Cerebellum (tissue), 4 donors: ENCODE measurements at places on chromosomes 6 and 20. TPM values are rescaled to one million over a fixed set of nuclear protein-coding genes. Genes with fewer than 3 reads are reported as not detected.

LST1 gene
- 0.73 TPM for total RNA-seq

ZBTB12 gene
- total RNA-seq, result 22.2 TPM

DNAAF9 gene
- total RNA-seq, result 41.5 TPM

APOBEC2 gene
- not detected for total RNA-seq

ZNF831 gene
- total RNA-seq, result not detected

SYNDIG1 gene
- total RNA-seq, result 12.4 TPM

CFB gene
- 2.2 TPM for total RNA-seq

ADGRF1 gene
- total RNA-seq, result under 0.01 TPM

DEFB128 gene
- not detected for total RNA-seq

ANKEF1 gene
- 3.5 TPM for total RNA-seq

CNBD2 gene
- 5.2 TPM for total RNA-seq

DNA sequence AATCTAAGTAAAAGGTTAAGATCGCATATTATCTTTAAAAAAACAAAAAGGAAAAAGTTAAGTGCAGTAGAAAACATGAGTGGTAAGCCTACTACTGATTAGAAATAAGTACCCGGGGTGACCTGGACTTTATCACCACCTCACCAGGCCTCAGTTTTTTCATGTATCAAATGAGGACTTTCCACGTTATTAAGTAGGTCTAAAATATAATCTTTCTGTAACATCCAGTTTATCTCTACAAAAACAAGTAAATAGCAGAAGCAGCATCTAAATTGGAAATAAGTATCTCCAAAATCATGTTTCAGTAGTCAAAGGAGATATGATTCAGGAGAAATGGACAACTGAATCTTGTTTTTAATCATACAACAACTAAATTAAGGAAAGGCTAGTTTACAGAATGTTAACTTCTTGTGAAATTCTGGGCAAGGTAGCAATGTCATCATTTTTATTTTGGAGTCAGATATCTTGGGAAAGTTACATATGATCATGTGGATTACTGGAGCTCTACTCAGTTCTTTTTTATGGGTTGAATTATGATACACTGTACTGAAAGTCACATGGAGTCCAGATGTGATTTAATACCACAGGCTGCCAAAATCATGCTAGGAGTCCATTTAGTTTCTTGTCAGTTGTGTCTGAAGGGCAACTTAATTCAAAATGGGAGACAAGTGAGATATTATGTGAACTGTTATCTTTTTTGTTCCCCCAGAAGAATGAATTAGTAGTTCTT is 114.7 kb upstream of the PRL start:
- no peak for DNase-seq

GRCh38 chr6:38279963-38280588 is 359.7 kb downstream of the BTBD9 start:
- no peak for DNase-seq

DNA sequence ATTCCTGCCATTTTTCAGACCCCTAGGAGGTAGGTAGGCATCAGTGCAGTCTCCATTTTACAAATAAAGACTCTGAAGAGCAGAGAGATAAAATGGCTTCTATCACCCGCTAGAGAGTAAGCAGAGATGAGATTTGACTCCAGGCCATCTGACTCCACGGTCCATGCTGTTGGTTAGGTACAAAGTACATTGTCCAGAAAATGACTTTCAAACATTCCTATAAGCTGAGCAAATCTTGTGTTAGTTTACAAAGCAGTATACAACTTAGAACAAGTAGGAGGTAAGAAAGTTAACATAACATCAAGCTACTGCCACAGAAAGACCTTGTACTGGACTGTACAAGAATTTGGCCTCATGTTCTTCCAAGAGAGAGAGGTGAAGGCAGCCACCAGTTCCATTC is 14.9 kb downstream of the BTN1A1 start:
- DNase-seq, result no peak

- DNase-seq, result no peak
Observed at GRCh38 chr20:62376112-62377063, 9.3 kb upstream of the LAMA5 start.

DNA sequence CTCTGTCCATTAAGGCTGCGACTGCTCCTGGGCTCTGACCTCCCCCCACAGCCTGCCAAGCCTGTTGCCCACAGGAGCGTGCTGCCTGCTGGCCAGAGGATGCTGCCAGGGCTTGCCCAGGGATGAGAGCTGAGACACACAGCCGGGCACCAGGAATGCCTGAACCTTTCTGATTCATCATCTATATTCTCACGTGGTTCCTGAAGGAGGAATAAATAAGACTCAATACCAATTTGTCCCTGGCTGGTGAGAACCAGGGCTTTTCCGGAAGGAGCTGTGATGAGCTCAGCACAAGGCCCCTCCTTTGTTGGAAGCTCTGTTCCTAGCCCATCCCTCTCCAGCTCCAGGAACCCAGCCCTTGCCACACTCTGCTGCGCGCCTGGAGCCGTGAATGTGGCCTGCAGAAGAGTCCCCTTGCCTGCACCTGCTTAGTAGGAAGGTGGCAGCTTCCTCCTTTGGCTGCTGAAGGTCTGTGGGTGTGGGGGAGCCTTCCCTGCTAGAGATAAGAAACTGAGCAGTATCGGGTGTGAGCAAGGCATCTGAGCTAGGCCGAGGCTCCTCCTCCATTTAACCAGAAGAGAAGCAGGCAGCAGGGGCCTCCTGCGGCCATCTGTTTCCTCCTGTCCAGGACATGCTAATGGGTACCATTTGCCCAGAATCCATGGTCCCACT is 37.9 kb downstream of the SYNDIG1 start:
- peak; percentile 56 for DNase-seq

DNA sequence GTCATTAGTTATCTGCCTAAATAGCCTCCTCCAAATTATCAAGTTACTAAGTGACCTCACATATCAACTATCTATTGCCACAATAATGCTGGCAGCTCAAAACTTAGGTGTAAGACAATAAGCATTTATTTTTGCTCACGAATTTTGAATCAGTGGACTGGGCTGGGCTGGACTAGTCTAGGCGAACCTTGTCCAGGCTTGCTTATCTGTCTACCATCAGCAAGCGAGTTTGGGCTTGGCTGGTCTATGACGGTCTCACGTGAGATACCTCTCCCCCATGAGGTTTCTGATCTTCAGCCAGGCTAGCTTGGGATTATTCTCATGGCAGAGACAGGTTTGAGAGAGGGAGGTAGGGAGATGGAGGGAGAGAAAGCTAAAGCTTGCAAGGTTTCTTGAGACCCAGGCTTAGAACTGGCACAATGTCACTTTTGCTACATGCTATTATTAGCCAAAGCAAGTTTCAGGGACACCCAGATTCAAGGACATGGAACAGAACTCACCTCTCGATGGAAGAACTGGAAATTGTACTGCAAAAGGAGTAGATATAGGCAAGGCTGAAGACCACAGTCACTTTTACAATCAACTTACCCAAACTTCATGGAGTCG is 80.9 kb downstream of the WASF1 start:
- DNase-seq, result no peak

- DNase-seq, result no peak
Observed at GRCh38 chr6:71419217-71420094, 130.8 kb downstream of the OGFRL1 start.

DNA sequence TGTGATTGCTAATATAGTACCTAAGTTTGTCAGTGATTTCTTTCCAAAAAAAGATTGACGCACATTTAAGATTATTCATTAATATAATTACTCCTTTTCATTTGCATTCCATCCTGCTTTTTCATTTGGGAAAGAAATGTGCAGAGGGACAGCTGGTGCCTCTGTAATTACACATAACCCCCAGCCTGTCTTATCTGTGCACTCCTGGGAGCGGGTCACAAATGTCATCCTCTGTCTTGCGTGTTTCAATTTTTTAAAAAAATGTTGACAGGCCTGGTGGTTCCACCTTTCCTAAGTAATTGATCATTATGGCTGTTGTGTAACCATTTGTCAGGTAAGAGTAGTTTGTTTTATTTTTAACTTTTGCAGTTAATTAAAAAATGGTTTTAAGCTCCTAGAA is 92.7 kb downstream of the SLX4IP start:
- DNase-seq, result no peak

GRCh38 chr6:160050022-160050421 is 71.6 kb upstream of the SLC22A1 start:
- no peak for DNase-seq

DNA sequence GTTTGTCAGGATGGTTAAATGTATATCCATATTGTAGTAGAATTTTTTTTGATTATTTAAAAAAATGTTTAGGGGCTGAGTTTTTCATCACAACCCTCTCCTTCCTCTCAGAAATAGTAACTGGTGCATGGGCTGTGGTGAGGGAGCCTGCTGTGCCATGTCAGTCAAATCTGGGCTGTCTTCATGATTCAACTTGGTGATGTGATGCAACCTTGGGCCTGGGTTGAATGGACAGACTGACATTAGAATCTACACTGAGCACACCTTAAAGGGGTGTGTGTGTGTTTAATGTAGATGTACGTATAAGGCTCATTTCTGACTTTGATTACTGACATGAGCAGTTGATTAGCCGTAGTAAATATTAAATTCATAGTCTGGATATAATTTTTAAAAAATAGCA is 3.7 kb downstream of the TJAP1 start:
- DNase-seq, result no peak

DNA sequence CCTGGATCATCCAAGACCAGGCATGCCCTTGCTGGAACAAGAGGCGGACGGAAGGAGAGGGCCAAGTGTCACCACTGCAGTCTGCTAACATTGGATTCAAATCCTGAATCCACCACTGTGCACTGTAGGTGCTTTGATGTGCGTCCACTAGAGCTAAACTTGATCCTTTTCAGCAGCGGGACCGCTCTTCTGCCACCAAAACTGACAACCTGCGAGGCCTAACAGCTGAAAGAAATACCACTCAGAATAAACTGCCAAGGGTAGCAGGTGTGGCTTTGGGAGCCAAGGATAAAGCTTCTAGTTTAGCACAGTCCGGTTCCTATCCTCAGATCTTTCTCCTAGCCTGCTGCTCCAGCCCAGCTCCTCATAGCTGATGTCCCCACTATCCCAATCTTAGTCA is 108.0 kb downstream of the ATXN1 start:
- DNase-seq, result no peak

DNA sequence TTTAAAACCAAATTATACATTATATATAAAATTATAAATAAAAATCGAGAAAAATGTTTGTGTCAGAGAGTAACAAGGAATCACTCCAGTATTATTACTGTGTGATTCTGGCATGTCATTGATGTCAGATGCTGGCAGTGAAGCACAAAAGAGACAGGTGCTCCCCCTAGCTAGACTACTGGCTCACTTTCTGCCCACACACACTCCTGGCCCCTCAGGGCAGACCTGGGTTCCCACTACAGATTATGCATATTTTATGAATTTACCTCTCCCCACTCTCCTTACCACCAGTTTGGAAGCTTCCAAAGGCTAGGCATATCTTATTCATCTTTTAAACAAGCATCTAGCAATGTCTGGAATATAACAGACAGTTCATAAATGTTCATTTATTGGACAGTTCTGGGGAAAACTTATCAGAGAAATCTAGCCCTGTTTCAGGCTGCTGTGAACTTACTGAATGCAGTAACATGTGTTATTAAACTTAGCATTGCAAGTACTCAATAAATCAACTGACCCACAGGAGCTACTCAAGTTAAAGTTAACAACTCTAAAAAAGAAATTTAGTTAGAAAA is 12.8 kb downstream of the SNX3 start:
- no peak for DNase-seq

GRCh38 chr6:167791780-167792478 is 34.8 kb upstream of the AFDN start:
- no peak for DNase-seq

GRCh38 chr6:15882915-15883314 is 220.1 kb upstream of the DTNBP1 start:
- DNase-seq, result no peak

GRCh38 chr20:47576516-47577033 is 74.9 kb downstream of the NCOA3 start:
- DNase-seq, result peak; percentile 8

DNA sequence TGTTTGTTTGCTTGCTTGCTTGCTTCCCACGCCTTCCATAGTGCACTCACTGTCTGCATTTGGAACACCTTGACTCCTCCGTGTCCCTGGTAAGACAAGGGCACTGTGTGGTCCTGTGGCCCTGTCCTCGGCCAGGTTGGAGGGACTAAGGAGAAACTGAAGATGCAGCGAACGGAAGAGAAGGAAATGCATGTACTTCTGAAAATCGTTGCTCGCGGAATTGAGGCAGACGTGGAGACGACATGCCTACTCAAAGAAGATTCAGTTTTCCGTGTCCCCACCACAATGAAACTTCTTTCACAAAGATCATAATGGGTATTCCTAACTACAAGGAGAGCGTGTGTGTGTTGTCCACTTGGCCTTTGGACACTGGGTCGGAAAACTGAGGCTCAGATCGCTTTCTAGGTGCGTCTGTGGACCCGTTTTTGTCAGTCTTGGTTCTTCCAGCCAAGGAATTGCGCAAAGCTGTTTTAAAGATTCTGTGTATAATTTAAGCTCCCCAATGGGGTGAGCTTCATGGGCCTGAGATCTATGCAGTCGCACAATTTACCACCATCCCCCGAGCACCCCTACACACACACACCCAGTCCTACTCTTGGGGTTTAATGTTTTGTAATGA is 120.4 kb upstream of the ZNF184 start:
- no peak for DNase-seq

- no peak for DNase-seq
Observed at GRCh38 chr6:34523441-34524206, 32.5 kb downstream of the SPDEF start.

DNA sequence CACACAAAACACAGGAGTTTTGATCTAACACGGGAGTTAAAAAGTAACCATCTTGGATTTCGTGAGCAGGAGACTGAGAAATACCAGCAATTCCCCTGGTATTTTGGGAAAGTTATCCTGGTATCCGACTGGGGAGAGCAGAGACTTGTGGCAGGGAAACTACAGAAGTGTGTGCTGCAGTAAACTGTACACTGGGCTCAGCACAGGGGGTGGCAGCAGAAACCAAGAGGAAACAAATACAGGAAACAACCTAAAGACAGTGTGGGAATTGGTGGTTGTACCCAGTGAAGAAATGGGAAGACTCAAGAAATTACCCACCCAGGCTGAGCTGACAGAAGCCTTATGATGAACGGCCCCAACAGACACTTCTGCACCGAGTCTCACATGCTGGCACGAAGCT is 109.8 kb downstream of the CHD6 start:
- DNase-seq, result no peak

GRCh38 chr20:57124800-57125517 is 141.5 kb downstream of the BMP7 start:
- no peak for DNase-seq

- DNase-seq, result no peak
Observed at GRCh38 chr20:41111578-41111951, 25.8 kb upstream of the PLCG1 start.

- no peak for DNase-seq
Observed at GRCh38 chr6:123997223-123997622, 193.6 kb downstream of the NKAIN2 start.

- no peak for DNase-seq
Observed at GRCh38 chr20:2871111-2871465, 2.2 kb upstream of the PTPRA start.
